ENCODE measurements at places on chromosomes 1 and 21. TPM values are rescaled to one million over a fixed set of nuclear protein-coding genes. Genes with fewer than 3 reads are reported as not detected.

TIE1 gene
- total RNA-seq, result not detected

OR6K3 gene
- total RNA-seq, result not detected

CPT2 gene
- 19.6 TPM for total RNA-seq

SNRNP40 gene
- 96.4 TPM for total RNA-seq

FOXO6 gene
- total RNA-seq, result 0.19 TPM

DNA sequence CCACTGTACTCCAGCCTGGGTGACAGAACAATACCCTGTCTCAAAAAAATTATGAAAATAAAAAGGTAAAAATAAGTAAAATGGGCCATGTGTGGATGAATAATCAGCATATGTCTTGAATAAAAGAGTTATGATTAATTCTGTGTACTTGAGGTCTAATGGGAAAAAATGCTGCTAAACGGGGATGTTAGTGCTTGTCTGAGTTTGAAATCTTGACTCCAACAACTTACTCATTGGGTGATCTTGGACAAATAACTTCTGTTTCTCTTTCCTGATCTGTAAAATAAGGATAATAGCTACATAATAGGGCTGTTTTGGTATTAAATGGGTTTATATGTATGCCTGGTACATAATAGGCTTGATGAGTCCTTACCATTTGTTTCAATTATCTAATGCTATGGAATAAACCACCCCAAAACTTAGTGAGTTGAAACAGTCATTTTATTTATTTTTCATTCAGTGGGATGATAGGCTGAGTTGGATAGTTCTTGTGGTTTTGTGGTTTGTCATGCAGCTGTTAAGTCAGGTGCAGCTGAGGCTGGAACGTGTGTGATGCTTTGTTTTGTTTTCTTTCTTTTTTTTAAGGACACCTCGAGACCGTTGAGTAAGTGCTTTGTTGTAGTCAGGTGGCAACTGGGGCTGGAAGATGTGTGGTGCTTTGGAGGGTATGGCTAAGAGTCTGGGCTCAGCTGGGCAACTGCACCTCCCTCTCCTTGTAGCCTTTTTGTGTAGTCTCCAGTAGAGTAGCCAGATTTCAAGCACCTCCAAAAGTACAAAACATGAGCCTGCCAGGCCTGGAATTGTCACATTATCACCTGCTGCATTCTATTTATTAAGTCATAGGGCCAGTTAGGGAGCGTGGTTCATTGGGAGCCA is 4.9 kb downstream of the MDM4 start:
- peak; percentile 71 for DNase-seq

GRCh38 chr1:67020304-67020703 is 33.6 kb downstream of the SLC35D1 start:
- DNase-seq, result no peak

GRCh38 chr21:46472246-46472645 is 13.6 kb downstream of the DIP2A start:
- DNase-seq, result no peak

GRCh38 chr1:38527373-38527966 is 332.1 kb downstream of the RRAGC start:
- peak; percentile 81 for DNase-seq

DNA sequence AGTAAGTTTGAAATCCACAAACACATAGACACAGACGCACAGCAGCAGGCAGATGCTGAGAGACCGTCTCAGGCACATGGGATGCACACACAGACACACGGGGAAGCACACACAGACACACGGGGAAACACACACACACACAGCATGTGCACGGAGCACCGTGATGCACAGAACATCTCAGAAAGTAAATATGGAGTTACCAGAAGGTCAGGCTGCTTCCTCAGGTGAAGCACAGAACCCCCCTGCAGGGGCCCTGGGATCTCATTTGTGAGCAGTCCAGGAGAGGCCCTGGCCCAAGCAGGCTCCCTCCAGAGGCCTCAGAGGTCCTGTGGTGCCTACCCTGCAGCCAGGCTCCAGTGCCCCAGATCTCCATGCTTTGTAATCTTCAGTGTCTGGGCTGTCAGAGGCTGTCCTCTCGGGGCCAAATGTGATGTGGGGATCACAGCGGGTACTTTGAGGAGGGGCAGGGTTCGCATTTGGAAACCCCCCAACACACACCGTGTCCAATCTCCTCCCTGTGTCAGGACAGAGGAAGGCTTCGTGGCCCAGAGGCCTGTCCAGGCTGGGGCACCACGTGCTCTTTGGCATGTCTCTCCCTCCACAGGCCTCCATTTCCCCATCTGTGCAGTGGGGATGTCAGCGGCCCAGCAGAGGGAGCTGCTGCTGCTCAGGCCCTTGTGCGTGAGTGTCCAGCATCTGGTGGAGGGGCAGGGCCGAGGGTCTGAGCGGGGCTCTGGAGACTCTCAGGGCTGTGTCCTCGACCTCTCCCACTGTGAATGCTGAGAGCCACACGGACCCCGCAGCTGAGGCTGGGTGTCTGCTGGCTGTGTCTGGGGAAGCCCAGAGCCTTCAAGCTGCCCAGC is 23.0 kb upstream of the PRSS38 start:
- DNase-seq, result no peak

GRCh38 chr1:30311749-30312148 is 411.6 kb downstream of the MATN1 start:
- no peak for DNase-seq

GRCh38 chr1:223249854-223250631 is 107.0 kb upstream of the TLR5 start:
- DNase-seq, result no peak

DNA sequence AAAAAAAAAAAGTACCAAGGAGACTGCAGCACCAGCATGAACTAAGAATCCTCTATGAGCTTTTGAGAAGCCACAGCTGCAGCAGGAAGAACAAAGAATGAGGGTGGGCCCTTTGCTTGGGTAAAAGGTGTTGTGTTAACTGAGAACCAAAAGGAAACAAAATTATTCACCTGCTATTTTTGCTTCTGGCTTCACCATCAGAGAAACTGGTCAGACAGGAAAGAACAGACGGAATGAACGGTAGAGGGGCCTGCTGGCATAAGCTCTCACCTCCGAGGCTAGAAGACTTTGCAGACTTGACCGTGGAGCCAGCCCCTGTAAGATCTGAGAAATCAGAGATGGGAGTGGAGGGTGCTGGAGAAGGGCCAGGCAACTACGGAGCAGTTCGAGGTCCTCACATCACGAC is 27.6 kb downstream of the IL10RB start:
- DNase-seq, result no peak

- DNase-seq, result no peak
These were observed 5.0 kb downstream of the CLDN19 start for GRCh38 chr1:42735056-42735455.

DNA sequence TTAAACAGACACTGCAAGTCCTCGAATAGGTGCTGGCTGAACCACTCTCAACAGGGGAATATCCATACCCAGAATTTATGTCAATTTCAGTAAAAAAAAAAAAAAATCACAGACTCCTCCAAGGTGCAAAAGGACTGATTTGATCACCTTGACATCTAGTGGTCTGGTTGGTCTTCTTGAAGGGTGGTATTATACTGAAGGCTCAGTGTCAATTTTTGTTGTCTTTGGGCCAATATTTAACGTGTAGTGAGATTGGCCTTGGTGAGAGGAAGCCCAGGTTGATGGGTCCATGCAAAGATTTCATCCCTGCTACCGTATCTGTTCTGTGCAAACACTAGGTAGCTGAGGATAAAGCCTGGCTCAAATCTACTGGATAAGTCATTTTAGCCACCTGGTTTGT is 4.0 kb upstream of the GBP5 start:
- no peak for DNase-seq

DNA sequence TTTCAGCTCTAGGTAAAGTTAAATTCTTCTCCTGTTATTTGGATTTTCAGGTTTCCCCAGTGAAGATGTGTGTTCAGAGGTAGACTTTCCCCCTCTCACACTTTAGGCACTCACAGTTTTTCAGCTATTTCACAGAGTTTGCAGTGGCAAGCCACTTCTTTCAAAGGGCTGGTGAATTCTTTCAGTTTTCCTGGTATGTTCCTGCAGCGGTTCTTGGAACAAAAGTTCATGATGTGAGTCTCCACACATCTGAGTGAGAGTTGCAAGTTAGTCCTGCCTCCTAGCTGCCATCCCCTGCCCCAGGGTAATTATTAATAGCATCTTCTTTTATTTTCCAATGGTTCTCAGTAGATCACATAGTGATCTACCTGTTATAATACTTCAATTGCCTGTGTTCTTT is 27.3 kb upstream of the CD84 start:
- DNase-seq, result no peak

- DNase-seq, result no peak
These were observed 5.1 kb upstream of the OLIG1 start for GRCh38 chr21:33064623-33065390.

DNA sequence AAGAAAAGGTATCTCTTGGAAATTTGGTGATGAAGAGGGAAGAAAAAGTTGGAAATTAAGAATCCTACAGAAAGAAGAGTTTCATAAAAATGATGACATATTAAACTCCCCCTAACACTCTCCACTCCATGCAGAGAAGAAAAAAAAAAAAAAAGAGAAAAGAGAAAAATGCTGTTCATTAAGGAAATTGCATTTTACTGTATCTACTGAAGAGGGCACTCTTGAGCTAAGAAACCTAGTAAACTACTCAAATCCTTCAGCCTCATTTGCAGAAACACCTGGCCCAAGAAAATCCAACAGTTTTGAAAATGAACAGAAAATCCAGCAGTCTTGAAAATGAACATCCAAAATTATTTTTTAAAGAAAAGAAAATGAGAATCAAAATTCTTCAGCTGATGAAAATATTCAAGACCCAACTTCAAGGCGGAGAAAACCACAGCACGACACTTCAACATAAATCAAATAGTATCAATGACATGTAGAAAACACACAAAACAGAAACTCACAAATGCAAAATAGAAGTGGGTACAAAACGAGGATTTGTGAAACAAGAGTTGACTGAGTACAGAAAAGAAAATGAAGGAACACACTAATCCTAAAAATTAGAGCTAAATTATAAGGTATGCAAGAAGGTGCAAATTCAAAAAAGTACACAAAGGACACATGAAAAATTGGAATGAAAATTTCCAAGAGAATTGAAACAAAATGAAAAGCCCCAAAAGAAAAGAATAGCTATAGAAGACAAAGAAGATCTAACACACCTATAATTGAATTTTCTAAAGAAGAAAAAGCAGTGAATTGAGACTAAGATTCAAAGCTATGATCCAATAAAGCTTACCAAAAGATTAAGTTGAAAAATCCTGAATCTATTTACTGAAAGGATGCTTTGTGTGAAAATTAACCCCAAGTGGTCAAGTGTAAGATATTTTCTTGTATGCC is 73.2 kb upstream of the DNAJC6 start:
- no peak for DNase-seq

DNA sequence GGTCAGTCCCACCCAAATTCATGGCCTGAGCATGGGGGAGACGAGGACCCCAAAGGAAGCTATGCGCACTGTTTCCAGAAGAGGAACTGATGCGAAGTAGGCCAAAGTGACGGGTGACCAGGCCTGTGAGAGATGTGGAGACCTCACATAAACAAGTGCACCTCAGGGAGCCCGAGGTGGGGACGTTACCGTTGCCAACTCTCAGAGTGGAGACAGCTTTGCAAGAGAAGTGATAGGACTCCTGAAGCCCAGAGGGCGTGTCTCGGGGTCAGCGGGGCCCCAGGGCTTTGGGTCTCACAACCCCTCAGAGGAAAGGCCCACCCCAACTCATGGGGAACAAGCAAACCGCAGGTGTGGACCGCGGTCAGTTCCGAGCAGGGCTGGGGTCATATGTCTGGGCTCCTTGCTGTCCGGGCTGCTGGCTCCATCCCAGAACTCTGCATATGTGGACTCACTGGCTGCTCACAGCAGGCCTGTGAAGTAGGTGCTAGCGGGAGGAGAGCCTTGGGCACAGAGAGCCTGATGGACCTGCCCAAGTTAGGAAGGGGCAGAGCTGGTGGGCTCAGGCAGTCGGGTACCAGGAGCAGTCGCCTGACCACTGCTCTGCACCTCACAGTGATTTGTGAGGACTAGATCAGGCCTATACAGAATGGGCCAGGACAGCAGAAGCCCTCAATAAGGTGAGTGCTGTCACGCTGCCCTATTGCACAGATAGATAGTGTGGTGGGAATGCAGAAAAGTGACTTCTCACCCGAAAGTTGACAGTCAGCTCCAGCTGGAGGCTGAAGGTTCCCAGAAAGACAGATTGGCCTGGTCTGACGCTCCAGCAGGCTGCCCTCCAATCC is 26.2 kb downstream of the STUM start:
- DNase-seq, result no peak

Measured in activated CD4-positive, alpha-beta memory T cell treated with anti-CD3 and anti-CD28 coated beads for 36 hours (primary cell).